ENCODE measurements at places on chromosomes 6 and 20. TPM values are rescaled to one million over a fixed set of nuclear protein-coding genes. Genes with fewer than 3 reads are reported as not detected.

BANF2 gene
- not detected for total RNA-seq

WFDC2 gene
- 0.52 TPM for total RNA-seq

SMPDL3A gene
- 6.0 TPM for total RNA-seq

WFDC5 gene
- total RNA-seq, result not detected

OR12D3 gene
- total RNA-seq, result not detected

HLA-C gene
- 235 TPM for total RNA-seq

PPP2R5D gene
- total RNA-seq, result 25.2 TPM

GLP1R gene
- 10.3 TPM for total RNA-seq

BTBD9 gene
- 33.2 TPM for total RNA-seq

KCNQ2 gene
- 2.0 TPM for total RNA-seq
